ENCODE measurements at places on chromosomes 1 and 21.
A peak's percentile ranks its signal among the peaks of the same experiment; 100 is the strongest.

DNA sequence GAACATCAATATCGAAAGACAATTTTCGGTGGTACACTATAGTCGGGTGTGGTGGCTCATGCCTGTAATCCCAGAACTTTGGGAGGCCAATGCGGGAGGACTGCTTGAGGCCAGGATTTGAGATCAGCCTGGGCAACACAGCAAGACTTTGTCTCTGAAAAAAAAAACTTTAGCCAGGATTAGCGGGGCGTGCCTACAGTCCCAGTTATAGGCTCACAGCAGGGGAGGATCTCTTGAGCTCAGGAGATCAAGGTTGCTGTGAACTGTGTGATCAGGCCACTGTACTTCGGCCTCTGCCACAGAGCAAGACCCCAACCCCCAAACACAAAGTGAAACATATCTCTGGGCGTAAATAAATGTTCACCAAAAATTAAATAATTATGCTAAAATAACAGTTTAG, 1.6 kb downstream of the TADA1 start:
- ATAC-seq = no peak

GRCh38 chr1:221089273-221089672, 210.0 kb downstream of the HLX start:
- ATAC-seq = no peak

- ATAC-seq = no peak
Measured at GRCh38 chr1:203629016-203629506, 2.4 kb downstream of the ATP2B4 start.

DNA sequence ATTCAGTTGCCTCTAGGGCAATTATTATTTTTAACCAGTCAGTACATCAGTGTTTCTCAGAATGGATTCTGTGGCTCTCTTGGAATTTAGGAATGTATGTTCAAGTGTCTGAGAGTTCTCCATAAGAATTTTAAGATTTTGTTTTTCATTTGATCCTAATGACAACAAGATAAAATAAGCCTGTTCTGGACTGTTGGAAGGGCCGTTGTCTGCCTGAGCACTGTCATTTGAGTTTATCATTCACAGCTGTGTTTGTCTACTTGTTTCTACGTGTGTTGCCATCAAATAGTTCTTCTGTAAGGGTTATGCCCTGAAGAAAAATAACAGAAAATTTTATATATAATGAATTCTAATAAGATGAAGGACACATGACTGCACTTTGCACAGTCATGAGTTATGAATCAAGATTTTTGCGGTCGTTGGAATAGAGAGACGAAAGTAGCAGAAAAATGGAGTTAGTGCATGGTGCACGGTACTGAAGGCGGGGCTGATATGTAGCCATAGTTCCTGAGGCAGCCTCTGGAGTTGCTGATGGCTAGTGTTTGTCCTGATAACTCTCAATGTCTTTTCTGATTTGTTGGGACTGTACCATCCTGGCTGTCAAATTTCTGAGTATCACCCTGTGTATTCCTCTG, 92.5 kb downstream of the NOS1AP start:
- ATAC-seq = no peak

- peak; percentile 65 for ATAC-seq
Measured at GRCh38 chr1:159008744-159009188, 941 bp upstream of the IFI16 start.

DNA sequence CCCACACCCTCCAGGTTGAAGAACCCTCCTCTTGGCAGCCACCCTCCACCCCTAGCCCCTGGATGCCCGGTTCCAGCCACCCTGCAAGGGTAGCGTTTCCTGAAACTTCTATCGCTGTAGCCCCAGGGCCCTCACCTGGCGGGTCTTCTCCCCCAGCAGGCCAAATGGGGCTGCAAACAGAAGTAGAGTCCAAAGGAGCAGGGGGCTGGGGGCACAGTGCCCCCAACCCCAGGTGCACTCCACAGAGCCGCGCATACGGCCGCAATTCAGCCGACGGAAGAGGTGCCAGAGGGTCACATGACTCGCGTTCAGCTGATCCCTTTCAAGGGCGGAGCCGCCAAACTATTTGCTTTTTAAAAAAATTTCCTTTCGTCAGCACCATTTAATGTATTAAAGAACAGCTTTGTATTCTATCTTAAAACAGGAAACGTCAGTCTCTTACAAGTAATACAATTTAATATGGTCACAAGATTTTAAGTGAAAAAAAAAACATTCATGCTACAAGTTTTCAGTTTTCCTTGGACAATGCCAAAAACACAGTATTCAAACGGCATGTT, at the start of gene GLMP:
GLMP (minus strand) TSS at position 289 of the 557 bp plus-strand sequence; CDS start at position 255, 34 bp downstream.
- peak; percentile 88 for ATAC-seq

DNA sequence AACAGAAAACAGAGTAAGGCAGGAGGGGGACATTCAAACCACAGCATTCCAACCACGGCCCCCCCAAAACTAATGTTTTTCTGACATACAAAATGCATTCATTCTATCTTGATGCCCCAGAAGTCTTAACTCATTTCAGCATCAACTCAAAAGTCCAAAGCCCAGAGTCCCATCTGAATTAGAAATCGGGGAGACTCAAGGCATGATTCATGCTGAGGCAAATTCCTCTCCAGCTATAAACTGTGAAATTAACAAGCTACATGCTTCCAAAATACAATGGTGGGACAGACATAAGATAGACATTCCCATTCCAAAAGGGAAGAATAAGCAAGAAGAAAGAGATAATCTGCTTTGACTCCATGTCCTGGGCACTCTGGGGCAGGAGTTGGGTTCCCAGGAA, 73.9 kb downstream of the KCNJ15 start:
- ATAC-seq = no peak

DNA sequence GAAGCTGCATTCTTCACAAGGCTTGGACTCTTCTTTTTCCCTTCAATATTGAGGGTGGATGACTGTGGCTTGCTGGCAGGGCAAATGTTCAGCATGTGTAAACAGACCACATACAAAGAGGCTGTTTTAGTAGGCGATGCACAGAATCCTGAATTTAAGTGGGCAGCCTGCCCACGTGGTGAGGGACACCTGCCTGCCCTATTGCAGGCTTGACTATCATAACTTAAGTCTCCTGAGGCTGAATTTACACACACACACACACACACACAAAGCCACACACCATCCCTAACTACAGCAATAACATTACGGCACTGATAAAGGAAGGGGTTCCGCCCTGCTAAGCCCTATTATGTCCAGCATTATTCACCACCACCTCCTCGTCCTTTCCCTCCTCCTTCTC, 15.9 kb downstream of the SYT2 start:
- no peak for ATAC-seq

DNA sequence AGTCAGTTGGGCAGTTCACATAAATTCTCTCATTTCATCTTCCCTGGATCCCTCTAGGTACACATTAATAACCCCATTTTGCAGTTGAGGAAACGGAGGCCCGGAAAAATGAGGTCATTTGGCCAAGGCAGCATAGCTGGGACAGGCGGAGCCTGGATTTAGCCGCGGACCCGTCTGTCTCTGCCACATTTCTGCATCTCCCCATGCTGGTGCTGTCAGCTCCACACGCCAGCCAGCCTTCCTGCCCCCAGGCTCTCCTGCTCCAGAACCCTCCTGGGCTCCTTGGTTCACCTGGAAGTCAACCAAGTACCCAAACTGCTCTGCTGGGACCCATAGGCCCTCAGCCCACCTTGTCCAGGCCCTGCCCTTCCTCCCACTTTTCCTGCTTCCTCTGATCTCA, 7.6 kb downstream of the FOXO6 start:
- ATAC-seq = no peak

- ATAC-seq = no peak
Measured at GRCh38 chr1:90262791-90263190, 267.9 kb downstream of the ZNF326 start.

DNA sequence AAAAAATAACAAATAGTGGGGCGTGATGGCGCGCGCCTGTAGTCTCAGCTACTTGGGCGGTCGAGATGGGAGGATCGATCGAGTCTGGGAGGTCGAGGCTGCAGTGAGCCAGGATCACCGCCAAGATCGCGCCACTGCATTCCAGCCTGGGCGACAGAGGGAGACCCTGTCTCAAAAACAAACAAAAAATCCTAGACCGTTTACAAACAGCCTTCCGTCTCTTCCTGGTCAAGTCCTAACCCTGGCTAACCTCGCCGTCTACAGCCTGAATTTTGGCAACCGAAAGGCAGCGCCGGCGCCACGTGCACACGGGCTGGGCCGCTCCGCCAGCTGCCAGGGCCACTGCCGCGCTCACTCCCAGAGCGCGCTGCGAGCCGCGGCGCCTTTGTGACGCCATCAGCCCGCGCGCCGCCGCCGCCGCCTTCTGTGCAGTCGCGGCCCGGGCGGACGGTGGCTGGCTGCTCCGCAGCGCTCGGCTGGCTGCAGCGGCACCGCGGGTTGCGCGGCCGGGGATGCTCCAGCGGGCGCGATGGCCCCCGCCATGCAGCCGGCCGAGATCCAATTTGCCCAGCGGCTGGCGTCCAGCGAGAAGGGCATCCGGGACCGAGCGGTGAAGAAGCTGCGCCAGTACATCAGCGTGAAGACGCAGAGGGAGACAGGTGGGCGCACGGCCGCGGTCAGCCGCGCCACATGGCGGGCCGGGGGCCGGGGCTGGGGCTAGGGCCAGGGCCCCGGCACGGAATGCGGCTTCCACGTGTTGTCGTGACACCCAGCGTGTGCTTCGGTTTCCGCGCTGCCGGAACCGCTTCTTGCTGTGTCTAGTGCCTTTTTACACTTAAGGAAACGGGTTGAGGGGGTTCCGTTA, at the start of the genes HSF2BP and RRP1B:
HSF2BP (minus strand) TSS at position 353 of the 865 bp plus-strand sequence. CDS start 1,392 bp downstream, outside the sequence.
RRP1B (plus strand) TSS at position 425 of the 865 bp plus-strand sequence; CDS start at position 530, 105 bp downstream.
- peak; percentile 95 for ATAC-seq

DNA sequence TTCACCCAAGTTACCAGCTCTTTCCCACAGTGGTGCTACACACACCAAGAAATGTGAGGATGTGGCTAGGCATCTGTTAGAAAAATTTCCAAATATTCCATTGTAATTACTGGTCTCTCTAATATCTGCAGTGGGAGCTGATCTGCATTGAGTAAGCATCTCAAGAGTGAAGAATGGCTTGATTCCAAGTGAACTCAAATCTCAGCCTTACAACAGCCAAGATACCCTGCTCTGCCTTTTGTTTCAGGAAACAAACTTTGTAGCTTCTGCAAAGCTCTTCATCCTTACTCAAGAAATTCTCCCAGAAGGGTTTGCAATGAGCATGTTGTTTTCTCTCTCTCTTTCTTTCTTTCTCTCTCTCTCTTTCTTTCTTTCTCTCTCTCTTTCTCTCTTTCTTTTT, 181.1 kb downstream of the FCRL5 start:
- no peak for ATAC-seq

- ATAC-seq = no peak
Measured at GRCh38 chr1:210301615-210302000, 27.1 kb upstream of the HHAT start.

GRCh38 chr1:1421907-1422464, 910 bp upstream of the ANKRD65 start:
- ATAC-seq = no peak

GRCh38 chr1:218572050-218572449, 226.9 kb downstream of the TGFB2 start:
- ATAC-seq = no peak

DNA sequence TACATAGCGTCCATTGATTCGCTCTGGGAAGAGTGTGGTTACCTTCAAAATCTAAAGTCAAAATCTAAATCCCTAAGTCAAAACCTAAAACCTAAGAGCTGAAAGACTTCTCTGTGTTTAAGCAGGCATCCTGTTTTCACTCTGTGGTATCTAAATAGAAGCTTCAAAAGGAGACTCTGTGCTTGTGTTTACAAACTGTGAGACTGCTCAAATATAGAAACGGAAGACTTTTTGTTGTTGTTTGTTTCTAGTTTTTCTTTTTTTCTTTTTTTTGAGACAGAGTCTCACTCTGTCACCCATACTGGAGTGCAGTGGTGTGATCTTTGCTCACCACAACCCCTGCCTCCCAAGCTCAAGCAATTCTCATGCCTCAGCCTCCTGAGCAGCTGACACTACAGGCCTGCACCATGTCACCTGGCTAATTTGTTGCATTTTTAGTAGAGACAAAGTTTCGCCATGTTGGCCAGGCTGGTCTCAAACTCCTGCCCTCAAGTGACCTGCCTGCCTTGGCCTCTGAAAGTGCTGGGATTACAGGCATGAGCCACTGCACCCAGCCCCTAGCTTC, 425.9 kb downstream of the SMYD3 start:
- ATAC-seq = no peak

- peak; percentile 79 for ATAC-seq
Measured at GRCh38 chr1:151494741-151495281, 16.4 kb upstream of the CGN start.

DNA sequence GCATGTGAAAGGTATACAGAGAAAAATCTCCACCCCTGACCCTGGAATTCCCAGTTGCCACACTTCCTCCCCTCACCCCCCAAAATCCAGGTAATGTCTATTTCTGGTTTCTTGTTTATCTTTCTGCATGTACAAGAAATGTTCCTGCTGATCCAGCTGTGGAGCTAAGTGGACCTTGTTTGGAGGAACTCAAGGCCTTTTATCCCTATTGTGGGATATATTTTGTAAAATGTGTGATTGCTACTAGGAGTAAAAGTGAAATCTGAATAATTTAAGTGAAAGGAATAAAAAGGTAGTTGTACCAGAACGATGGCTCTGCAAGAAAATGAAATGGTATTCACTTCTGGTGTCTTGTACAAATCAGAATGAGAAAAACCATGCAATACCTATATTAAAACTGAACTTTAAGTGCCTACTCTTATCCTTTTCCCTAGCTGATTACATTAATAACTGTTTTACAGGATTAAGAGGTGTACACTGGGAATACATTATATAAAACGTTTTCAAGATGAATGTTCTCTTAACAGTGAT, 3.0 kb downstream of the SPEN start:
- ATAC-seq = no peak

- no peak for ATAC-seq
Measured at GRCh38 chr1:234528074-234528865, 49.3 kb upstream of the TARBP1 start.

GRCh38 chr1:117613249-117613968, 7.6 kb downstream of the TENT5C start:
- ATAC-seq = no peak

- no peak for ATAC-seq
Measured at GRCh38 chr1:55986003-55986402, 593.4 kb downstream of the PLPP3 start.

- peak; percentile 32 for ATAC-seq
Measured at GRCh38 chr1:24351918-24352627, 32.9 kb downstream of the GRHL3 start.

DNA sequence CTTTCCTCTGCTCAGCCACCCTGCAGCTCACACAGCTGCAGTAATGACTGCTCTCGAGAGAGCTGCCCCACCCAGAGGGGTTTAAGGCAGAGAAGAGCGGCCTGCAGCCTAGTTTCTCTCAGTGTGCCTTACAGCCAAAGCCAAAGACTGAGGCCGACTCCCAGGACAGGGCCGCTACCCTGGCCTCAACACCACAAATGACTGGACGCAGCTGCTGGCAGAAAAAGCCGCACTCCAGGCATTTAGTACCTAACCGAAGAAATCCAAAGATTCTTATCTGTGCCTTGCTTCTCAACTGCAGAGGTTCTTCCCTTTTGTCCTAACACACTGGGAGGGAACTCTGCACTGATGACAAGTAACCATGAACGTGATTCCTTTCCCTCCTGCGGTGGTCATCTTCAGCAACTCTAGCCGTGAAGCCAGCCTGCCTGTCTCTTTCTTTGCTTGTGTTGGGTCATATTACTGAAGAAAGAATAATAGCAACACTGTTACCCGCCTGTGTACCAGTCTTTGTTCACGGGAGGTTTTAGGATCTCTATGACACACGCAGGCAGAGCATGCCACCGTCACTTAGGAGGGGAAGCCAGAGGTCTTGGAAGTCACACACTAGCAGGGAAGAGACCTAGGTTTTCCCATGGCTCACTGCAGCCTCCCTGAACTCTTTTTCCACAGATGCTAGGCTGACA, 202.7 kb downstream of the RHOU start:
- ATAC-seq = no peak
